EH (cell line): ENCODE measurements at places on chromosomes 12 and 14.
A peak's percentile ranks its signal among the peaks of the same experiment; 100 is the strongest.

DNA sequence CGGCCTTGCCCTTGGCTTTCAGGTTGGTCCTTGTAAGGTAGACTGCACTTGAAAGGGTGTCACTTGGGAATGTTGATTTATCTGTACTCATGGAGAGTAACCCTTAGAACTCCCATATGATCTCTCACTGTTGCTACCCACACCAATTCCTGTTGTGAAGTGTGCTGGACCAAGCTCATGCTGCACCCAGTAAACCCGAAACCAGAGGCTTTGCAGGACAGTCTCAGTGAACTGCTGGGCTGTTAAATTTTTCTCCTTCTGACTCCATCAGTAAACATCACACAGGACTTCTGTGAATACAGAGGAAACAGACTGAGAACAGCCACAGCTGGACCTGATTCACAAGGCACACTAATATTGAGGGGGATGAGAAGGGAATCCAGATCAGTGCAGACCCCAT lies 783.0 kb downstream of the TMEM121 start:
- DNase-seq, result no peak

DNA sequence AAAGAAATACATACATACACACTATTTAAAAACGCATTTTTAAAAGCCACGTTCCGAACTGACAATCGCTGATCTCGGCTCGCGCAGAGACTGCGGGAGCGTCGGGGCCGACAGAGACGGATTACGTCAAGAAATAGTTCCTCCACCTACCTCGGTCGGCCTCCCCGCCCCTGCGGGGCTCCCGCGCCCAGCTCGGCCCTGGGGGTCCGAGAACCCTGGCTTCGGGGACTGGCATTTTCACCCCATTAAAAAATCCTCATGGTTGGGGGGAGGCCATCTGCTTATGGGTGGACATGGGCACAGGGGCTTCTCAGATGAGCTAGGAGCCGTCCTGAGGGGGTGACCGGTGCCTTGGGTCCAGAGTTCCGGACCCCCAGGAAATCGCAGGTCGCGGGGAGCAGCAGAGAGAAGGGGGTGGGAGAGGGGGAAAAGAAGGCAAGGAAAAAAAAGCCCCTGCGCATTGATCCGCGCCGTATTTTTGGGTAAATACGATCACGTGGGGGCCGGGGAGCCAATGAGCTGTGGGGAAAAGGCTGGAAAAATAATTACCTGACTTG lies 324 bp upstream of the HOXC9 start:
- DNase-seq, result peak; percentile 77

GRCh38 chr14:22798528-22798927 lies 16.7 kb downstream of the SLC7A7 start:
- no peak for DNase-seq

- DNase-seq, result peak; percentile 66
Observed at GRCh38 chr14:71138448-71139293, 231.4 kb downstream of the PCNX1 start.

GRCh38 chr12:95881331-95881955 lies 22.7 kb downstream of the SNRPF start:
- peak; percentile 48 for DNase-seq

DNA sequence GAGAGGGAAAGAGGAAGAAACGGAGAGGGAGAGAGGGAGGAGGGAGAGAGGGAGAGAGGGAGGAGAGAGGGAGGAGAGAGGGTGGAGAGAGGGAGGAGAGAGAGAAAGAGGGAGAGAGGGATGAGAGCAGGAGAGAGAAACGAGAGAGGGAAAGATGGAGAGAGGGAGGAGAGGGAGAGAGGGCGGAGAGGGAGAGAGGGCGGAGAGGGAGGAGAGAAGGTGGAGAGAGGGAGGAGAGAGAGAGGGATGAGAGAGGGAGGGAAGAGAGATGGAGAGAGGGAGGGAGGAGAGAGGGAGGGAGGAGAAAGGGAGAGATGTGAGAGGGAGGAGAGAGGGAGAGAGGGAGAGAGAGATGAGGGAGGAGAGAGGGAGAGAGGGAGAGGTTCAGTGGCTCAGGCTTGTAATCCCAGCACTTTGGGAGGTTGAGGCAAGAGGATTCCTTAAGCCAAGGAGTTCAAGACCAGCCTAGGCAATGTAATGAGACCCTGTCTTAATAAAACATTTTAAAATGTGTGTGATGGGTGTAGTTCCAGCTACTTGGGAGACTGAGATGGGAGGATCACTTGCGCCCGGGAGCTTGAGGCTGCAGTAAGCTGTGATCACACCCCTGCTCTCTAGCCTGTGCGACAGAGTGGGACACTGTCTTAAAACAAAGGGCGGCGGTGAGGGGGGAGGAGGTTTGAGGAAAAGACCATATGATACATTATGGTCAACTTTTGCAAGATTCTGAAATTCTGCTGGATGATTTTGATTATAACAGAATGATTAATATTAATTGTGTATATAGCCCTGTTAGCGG lies 21.3 kb upstream of the SNRPF start:
- DNase-seq, result no peak

GRCh38 chr12:107349008-107349747 lies 255.8 kb upstream of the CRY1 start:
- DNase-seq, result peak; percentile 68

DNA sequence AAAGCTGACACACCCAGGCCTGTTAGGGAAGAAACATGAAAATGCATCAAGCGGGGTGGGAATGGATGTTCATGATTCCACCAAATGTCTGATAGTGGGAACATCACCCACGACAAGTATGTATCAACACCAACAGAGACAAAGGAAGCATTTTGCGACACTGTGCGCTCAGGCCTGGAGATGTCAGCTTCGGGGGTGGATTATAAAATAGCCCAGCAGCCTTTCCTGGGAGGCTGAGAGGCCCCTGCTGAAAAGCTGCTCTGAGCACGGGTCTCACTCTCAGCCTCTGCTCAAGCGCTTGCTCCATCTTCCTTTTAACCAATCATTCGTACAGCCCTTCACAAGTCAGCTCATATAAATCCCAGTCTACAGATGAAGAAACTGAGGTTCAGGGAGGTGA lies 213.5 kb downstream of the BCL11B start:
- DNase-seq, result no peak

GRCh38 chr12:26124446-26125399 lies at the start of gene BHLHE41:
TSS of gene BHLHE41 (minus strand) at chr12:26125037. CDS start at chr12:26124779, 258 bp downstream.
- peak; percentile 62 for DNase-seq

GRCh38 chr12:57101892-57102695 lies 9.1 kb downstream of the STAT6 start:
- DNase-seq, result no peak

DNA sequence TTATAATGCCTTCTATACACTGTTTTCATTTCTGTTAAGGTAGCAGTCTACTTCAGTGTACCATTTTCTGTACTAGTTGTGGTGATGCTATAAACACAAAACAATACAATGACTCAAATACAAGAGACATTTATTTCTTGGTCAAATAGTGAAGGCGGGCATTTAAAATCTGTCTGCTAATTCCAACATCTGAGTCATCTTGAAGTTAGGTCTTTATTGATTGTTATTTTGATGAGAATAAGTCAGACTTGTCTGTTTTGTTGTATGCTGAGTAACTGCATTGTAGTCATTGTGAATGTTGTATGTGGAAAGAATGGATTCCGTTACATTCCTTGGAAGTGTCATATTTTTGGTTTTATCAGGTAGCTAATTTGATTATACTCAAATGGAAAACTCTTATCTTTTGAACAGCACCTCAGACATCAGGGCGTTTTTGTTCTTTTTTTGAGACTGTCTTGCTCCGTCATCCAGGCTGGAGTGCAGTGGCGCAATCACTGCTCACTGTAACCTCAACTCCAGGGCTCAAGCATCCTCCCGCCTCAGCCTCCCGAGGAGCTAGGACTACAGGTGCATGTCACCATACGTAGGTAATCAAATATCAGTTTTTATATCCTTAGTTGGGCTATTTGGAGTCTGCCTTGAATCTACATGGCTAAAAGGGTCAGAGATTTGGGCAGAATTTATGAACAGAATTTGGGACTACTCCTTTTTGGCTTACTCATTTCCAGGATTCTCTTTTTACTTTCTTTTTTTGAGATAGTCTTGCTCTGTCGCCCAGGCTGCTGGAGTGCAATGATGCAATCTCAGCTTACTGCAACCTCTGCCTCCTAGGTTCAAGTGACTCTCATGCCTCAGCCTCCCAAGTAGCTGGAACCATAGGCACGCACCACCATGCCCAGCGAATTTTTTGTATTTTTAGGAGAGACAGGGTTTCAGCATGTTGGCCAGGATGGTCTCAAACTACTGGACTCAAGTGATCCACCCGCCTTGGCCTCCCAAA lies 56.8 kb downstream of the PAPLN start:
- DNase-seq, result no peak

- DNase-seq, result no peak
Observed at GRCh38 chr12:64383675-64384074, 6.9 kb downstream of the C12orf56 start.

GRCh38 chr14:64992328-64992885 lies 5.7 kb downstream of the FNTB start:
- DNase-seq, result no peak

DNA sequence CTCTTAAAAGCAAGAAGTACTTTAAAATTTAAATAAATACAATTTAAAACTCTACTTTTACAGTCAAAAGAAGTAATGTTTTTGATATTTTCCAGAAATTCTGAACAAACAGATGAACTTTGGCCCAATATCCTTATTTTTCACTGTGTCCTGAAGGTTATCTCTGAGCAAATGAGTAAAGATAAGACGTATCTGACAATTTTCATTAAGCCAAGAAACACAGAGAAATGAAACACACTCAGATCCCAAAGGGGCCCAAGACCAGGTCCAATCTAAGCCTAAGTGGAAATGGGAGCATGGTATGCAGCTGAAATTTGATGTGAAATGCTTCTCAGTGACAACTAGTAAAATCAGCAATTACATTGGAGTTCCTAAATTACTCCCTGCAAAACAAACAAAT lies 105.6 kb upstream of the COCH start:
- DNase-seq, result no peak

- no peak for DNase-seq
Observed at GRCh38 chr12:46455648-46456352, 83.2 kb upstream of the SLC38A2 start.

DNA sequence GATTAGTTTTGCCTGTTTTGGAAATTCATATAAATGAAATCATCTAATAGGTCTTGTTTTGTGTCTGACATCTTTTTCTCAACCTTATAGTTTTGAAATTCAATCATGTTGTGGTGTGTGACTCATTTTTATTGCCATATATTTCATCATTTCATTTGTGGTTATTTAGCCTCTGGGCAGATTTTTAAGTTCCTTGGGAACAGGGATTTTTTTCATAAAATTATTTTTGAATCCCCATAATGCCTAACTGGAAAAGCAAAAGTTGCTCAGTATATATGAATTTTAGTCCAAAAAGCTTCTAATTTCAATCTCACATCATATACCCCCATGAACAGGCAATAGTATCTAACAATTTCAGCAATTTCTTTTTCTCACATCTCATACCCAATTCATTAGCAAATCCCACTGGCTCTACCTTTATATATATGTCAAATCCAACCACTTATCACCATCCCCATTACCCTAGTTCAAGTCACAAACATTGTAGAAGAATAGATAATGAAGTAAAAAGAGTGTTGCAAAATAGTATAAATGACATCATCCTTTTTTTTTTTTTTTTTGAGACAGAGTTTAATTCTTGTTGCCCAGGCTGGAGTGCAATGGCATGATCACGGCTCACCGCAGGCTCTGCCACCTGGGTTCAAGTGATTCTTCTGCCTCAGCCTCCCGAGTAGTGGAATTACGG lies 2.6 kb upstream of the OR6J1 start:
- DNase-seq, result peak; percentile 80

- DNase-seq, result peak; percentile 21
Observed at GRCh38 chr14:58299401-58300330, 1.3 kb downstream of the ARID4A start.

DNA sequence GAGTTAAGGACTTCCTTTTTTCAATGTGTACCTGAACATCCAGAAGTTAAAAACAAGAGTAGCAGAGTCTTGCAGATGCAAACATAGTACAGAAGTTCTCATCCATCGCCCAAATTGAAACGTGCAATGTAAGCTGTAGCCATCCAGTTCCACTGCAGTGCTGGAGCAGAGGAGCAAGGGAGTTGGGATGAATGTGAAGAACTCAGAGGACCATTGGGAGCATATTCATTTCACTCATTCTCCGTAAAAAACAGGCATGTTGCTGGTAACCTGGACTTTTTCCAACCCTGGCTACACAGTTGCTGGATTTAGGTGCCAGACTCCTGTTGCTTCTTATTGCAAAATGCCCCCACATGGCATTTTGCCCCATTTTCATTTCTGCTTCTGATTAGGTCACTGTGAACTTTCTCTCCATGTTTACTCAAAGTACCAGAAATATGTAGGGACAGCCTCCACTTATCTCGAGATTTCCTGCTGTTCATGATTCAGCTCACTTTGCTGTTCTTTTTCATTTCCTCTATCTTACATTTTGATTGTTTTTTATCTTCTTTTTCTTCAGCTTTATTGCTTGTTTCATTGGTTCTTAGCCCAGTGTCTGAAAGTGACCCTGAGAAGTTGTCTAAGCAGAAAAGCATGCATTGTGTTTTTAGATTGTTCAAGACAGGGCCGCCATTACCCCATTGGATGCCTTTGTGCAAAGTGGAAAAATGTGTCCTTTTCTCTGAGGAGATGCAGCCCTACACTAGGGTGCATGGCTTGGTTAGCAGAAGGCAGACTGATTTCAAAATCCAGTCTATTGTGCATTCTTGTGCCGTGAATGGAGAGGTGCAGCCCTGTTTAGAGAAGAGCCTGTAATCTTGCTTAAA lies 109.0 kb upstream of the AMIGO2 start:
- peak; percentile 90 for DNase-seq

- DNase-seq, result no peak
Observed at GRCh38 chr12:7012024-7012607, 6.2 kb downstream of the LPCAT3 start.

GRCh38 chr14:61678975-61679374 lies 16.3 kb upstream of the HIF1A start:
- DNase-seq, result peak; percentile 38

GRCh38 chr12:111022386-111022785 lies 102.0 kb upstream of the MYL2 start:
- no peak for DNase-seq

- no peak for DNase-seq
Observed at GRCh38 chr12:96590970-96591369, 101.6 kb downstream of the CFAP54 start.

DNA sequence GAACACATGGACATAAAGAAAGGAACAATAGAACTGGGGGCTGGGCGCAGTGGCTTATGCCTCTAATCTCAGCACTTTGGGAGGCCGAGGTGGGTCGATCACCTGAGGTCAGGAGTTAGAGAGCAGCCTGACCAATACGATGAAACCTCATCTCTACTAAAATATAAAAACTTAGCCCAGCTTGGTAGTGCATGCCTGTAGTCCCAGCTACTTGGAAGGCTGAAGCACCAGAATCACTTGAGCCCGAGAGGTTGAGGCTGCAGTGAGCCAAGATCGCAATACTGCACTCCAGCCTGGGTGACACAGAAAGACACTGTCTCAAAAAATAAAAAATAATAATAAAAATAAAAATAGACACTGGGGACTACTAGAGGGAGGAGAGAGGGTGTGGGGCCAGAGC lies 154.5 kb downstream of the SEC23A start:
- DNase-seq, result no peak

GRCh38 chr12:108634341-108634751 lies 652 bp upstream of the SELPLG start:
- peak; percentile 31 for DNase-seq

GRCh38 chr12:99767809-99768208 lies 120.3 kb downstream of the GARIN6 start:
- DNase-seq, result peak; percentile 11

- DNase-seq, result no peak
Observed at GRCh38 chr14:24971255-24971654, 78.7 kb downstream of the STXBP6 start.

GRCh38 chr12:121653999-121654398 lies 15.5 kb downstream of the MORN3 start:
- DNase-seq, result no peak

GRCh38 chr12:89210277-89210676 lies 142.0 kb downstream of the DUSP6 start:
- DNase-seq, result no peak
